ENCODE measurements at places on chromosomes 6 and 20.

- DNase-seq: peak; percentile 44
These were observed 49.7 kb downstream of the RBM38 start for GRCh38 chr20:57440678-57441509.

DNA sequence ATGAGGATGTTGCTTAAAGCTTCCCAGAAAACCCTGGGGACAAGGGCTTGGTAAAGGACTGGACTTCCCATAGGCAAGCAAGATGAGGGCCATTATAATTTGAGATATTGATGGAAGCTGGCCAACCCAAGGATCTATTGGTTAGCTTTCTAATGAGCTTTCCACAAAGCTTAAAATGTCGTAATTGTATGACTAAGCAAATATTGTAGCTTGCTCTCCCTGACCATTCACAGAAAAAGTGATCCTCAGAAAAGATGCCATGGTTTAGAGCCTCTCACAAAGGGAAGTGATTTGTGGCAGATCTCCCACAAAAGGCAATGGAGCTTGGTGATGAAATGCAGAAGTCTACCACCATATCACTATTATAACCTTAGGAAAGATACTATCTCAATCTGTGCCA lies 13.6 kb downstream of the IL17F start:
- DNase-seq: no peak

DNA sequence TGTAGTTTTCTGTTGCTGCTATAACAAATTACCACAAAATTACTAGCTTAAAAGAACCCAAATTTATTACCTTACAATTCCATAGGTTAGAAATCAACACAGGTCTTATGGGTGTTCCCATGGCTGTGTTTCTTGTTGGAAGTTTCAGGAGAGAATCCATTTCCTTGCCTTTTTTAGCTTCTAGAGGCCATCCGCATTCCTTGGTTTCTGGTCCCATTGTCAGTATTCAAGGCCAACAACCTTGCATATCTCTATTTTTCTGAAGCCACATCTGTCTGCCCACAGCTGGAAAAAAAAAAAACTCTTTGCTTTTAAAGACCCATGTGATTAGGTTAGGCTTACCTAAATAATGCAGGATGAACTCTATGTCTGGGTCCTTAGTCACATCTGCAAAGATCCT lies 129.7 kb upstream of the SAMD5 start:
- no peak for DNase-seq

GRCh38 chr6:122621638-122622037 lies 11.4 kb downstream of the PKIB start:
- no peak for DNase-seq

DNA sequence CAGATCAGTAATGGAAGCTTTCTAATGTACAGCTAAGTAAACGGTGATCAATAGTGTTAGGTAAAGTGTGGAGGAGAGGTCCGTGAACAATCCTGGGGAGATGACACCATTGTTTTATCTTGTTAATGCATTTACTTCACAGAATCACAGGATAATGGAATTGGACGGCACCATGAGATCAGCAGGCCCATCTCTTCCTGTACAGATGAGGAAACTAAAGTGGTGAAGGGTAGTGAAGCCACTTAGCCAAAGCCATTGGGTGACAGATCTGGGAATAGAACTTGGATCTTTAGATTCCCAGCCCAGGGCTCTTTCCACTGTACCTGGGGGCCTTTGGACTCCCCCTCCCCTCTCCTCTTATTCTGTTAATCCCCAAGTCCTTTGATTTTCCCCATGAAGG lies 26.2 kb upstream of the IER3 start:
- DNase-seq: no peak

DNA sequence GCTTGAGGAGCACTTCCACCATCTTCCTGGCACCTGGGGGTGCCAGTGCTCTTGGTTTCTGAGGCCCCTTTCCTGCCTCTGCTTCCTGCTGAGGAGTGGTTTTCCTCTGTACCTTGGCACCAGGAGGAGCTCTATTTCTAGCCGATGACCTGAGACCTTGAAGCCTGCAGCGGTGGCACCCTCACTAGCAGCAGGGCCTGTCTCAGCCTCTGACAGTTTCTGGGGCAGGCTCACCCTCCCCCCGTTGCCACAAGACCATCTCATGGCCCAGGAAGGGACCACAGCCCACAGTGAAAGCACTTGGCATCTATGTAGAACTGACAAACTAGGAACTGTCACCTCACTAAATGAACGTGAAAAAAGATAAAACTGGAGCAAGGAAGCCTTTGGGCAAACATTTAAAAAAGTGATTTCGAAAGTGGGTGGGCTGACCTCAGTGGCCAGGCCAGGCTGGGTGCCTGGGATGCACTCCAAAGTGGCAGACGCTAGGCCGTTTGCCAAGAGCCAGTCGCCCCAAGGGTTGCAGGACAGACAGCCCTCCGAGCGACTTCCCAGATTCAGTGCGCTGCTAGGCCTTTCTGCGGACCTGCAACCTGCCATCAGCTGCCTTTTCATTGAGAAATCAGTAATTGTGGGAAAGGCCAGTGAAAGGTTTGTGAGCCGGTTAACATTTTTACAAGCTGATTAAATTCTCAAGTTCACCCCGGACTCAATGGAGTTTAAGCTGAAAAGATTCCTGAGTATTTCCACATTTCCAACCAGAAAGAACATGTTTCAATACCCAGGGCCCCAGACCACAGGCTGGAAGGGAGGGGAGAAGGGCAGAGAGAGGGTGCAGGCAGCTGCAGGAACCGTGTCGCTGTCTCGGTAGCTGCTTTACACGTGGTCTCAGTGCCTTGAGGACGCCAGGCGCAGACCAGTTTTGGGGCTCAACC lies 303.7 kb downstream of the ESR1 start:
- DNase-seq: no peak

DNA sequence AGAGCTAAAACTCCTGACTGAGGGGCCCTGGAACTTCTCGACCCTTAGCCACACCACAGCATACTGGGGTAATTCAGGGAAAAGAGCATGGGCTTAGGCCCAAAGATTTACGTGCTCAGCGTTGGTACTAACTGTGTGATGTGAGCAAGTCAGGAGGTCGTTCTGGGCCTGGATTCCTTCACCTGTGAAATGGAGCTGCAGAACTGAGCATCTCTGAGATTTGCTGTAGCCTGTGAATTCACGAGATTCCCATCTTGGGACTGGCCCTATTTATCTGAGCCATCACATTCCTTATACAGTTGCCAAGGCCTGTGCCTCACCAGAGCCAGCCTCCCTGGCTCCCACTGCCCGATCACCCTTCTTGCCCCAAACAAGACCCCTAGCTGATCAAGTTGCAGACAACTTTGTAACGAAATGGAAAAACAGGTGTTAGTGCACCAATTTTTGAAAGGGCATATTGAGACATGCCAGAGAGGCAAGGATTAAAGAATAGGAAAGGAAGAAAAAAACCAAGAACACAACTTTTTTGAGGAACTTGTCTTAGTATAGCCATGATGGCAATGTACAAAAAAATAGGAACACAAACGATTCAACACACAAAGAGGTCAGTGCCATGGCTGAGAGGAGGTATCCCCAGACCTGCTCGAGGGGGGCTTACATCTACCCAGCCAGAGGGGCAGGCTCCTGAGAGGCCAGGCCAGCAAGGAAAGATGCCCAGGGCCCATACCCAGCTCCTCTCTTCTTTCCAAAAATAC lies 323.0 kb upstream of the JARID2 start:
- no peak for DNase-seq

GRCh38 chr20:37075932-37076685 lies 19.7 kb downstream of the RBL1 start:
- no peak for DNase-seq

GRCh38 chr6:8539453-8539852 lies 104.1 kb upstream of the SLC35B3 start:
- DNase-seq: no peak

DNA sequence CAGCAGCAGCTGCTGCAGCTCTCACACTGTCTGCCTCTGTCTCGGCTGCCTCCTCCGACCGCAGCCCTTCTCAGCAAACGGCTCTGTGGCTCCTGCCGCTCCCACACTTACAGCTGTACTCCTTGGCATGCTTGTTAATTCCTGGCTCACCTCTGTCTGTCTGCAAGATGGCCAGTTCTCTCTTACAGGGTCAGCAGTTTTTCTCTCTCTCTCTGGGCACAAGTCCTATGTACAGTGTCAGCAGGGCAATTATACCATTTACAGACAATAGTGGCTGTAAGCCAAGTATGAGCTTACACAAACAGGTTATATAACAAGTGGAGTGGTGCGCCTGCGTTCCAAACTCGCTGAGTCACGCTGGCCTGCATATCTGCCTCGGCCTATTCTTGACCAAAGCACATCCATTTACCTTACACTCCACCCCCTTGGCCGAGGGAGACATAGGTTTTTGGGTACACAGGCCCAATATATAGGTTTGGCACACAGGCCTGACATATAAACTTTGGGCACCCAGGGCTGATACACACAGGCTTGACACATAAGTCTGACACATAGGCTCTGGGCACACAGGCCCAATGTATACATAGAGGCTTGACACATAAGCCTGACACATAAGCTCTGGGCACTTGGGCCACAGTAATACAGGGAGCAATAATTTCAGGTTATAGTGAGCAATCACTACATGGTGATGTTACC lies 4.4 kb downstream of the ZKSCAN3 start:
- no peak for DNase-seq

DNA sequence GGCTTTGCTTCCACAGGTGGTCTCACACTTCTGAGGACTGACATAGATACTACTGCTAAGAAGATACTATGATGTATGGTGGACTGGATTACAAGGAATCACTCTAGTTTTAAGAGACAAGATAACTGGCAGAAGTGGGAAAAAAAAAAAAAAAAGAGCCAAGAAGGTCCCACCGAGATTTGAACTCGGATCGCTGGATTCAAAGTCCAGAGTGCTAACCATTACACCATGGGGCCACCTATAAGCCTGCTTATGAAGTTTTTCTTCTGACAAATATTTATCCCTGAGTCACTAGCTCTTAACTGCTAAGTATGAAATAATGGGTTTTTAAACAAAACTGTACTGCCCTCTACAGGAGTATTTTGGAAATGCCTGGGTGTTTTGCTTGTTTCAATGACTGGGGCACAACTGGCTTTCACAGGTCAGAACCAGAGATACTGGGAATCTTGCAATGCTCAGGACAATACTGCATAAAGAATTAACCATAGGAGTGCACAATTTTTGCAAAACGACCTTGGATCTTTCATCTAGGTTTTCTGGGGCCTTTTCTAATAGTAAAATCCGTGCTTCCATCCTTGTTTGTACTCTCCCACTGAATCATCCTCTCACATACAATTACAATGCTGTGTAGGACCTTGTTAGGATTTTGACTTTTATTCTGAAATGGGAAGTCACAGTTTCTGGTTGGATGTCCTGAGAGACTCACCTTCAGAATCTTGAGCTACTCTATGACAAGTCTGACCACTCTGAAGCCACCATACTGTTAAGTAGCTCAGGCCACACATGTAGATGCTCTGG lies 116.3 kb downstream of the OR2B2 start:
- DNase-seq: peak; percentile 80

DNA sequence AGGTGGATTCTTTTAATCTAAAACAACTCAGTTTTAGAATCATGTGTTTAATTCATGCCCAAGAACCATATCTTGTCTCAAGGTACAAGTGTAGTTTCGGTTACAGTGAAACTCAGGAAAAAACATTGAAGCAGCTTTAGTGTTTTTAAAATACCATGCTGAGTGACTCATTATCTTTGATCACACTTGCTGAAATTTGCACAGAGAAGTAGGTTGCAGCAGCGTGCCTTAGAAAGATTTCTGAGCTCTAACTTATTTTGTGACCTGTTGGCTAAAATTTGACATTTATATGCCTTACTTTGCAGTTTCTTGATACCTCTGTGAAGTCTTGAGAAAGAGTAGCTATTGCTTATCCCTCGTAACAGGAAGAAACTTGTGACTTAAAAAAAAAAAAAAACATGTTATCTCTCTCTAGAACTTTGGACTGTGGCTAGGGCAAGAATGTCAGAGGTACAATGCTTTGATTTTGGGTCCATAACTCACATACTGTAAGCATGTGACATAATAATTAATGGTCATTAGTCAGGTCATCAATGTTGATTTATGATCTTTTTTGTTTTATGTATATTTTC lies 34.5 kb upstream of the FUCA2 start:
- DNase-seq: no peak

GRCh38 chr6:71229477-71229876 lies 59.1 kb upstream of the OGFRL1 start:
- DNase-seq: no peak

DNA sequence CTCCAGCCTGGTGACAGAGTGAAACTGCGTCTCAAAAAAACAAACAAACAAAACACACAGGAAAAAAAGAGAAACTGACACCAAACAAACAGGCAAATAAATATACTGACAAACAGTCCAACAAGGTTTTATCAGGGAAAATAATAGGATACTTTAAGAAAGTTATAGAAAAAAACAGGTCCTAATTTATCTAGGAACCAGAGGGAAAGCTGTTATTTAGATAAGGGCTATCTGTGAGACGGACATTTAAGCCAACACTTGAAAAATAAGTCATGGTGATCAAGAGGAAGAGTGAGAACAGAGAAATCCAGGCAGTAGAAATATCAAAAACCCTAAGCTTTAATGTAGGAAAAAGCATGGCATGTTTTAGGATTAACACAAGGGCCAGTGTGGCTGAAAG lies 68.9 kb downstream of the FAM217A start:
- DNase-seq: no peak

DNA sequence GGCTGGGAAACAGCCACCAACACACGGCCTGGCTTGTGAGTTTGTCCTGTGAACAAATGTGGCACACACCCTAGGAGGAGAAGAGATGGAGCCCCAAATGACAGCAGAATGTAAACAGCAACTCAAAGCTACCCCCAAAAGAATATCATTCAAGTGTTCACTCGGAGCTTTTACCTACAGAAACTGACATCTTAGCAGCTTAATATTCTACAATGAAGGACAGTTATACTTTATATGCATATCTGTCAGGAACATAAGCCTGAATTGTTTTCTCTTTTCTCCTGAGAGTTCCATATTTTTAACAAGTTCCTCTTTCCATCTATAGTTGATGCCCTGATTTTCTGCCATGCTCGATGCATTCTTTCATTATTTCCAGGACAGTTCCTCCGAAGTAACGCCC lies 566.0 kb upstream of the MAP3K7 start:
- no peak for DNase-seq

DNA sequence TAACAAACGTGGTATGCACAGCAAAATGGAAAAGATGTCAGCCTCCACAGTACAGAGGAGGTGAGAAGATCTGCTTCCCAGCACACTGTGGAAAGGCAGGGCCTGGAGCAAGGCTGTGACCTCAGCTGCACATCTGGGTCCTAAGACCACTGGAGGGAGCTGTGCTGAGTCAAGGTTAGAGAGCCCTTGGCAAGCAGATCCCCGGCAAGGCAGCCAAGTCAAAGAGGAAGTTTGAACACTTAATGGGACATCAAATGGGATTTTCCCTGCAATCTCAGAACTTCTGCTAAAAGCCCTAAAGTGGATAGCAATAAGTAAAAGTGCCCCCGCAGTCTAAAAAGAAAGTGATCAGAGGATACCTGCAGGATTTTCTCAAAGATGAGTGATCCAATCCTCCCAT lies 39.5 kb downstream of the UNC5CL start:
- DNase-seq: no peak

GRCh38 chr6:75579951-75580350 lies 21.7 kb upstream of the SENP6 start:
- no peak for DNase-seq

- no peak for DNase-seq
These were observed 48.3 kb downstream of the CARMIL1 start for GRCh38 chr6:25327432-25327831.

- no peak for DNase-seq
These were observed 45.9 kb downstream of the CDH4 start for GRCh38 chr20:61297986-61298385.

Measured in AG09319 (cell line).